ENCODE measurements at places on chromosomes 7 and 10. TPM values are rescaled to one million over a fixed set of nuclear protein-coding genes. Genes with fewer than 3 reads are reported as not detected.

DNA sequence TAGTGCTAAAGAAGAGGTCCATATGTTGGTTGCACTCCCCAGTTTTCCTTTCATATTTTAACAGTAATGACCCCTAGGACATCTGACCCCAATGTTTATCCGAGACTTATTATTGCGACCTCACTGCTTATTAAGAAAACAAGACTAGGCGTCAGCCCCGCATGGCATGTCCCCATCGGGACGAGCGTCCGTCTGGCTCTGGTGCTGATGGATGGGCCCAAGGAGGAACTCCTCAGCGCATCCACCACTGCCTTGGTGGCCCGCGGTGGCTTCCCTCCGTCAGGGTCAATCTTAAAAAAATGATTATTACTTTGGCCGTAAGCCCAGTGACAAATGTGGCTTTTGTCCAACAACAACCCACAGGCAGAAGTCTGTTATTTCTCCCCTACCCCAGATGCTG is 40.1 kb upstream of the CXCL12 start:
- no peak for DNase-seq

Gene COBL
- total RNA-seq = 0.11 TPM

Gene BAMBI
- total RNA-seq = 4.3 TPM

Gene TMEM130
- total RNA-seq = not detected

Gene SORBS1
- 3.2 TPM for total RNA-seq

All from endothelial cell of umbilical vein (primary cell).